ENCODE measurements at places on chromosomes 11 and 22. TPM values are rescaled to one million over a fixed set of nuclear protein-coding genes. Genes with fewer than 3 reads are reported as not detected.

DNA sequence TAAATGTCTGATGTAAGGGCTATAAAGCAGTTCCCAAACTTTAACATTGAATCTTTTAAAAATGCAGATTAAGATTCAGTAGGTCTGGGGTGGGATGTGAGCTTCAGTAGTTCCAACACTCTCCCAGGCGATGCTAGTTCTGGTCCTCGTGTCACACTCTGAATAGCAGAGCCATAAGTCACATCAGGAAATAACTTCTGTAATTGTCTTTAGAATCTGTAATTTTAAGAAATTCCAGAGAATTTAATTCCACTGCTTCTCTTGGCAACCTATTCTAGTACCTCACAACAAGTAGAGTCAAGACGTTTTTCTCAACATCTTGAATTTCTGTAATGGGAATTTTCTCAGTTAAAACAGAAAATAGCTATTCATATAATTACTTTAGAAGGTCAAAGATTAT lies 223.1 kb downstream of the TMEM135 start:
- no peak for DNase-seq

DNA sequence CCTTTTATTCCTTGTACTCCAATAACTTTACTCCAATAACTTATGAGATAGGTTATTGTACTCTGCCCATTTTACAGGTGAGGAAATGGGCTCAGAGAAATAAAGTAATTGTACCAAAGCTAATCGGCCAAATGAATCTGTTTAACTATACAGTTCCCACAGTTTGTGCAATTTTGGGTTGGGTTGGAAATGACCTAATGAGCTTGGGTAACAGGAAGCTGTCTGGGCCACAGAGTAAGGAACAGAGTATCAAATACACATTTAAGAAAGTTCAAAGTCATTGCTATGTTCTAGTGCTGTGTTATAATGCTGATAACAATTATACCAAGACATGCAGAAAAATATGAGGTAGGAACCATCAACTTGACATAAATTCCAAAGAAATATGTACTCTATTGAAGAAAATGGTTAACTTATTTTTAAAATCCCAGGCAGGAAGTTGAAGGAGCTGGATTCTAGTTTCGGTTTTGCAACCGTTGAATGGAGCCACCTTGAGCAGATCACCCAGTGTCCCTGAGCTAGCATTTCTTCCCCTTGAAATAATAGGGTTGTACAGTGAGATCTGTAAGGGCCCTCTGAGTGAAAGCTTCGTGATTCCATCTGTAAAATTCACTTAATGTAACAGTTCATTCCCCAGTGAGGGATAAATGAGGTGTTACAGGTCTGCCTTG lies 360.9 kb upstream of the NARS2 start:
- no peak for DNase-seq

GRCh38 chr11:27497284-27497866 lies 9.2 kb downstream of the LIN7C start:
- DNase-seq: no peak

Gene OR52H1
- not detected for total RNA-seq

Gene LRRC75B
- total RNA-seq: 3.9 TPM
